Foreskin fibroblast (primary cell): ENCODE measurements at places on chromosomes 11 and 22.

GRCh38 chr11:64453466-64453865 lies 94.5 kb downstream of the RPS6KA4 start:
- DNase-seq: no peak

- DNase-seq: no peak
Observed at GRCh38 chr11:8826901-8827560, 84.0 kb upstream of the AKIP1 start.

DNA sequence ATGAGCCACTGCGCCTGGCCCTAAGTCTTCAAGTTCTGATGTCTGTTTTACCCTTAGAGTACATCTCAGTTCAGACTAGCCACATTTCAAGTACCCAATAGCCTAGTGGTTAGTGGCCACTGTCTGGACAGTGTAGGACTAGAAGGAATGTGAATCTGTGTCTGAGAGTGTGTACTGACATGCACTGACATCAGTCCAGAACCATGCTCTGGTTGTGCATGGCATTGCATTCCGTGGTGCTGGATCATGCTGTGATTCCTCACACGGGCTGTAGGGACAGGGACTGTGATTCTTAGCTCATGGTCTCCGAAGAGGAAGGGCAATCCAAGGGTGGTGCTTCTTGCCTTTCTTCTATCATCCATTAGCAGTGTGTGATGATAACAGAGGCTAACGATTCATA lies 41.1 kb downstream of the AMOTL1 start:
- DNase-seq: peak; percentile 58

GRCh38 chr11:34971928-34972327 lies 55.5 kb downstream of the PDHX start:
- DNase-seq: no peak
